ENCODE measurements at places on chromosomes 2 and 18. TPM values are rescaled to one million over a fixed set of nuclear protein-coding genes. Genes with fewer than 3 reads are reported as not detected.

DNA sequence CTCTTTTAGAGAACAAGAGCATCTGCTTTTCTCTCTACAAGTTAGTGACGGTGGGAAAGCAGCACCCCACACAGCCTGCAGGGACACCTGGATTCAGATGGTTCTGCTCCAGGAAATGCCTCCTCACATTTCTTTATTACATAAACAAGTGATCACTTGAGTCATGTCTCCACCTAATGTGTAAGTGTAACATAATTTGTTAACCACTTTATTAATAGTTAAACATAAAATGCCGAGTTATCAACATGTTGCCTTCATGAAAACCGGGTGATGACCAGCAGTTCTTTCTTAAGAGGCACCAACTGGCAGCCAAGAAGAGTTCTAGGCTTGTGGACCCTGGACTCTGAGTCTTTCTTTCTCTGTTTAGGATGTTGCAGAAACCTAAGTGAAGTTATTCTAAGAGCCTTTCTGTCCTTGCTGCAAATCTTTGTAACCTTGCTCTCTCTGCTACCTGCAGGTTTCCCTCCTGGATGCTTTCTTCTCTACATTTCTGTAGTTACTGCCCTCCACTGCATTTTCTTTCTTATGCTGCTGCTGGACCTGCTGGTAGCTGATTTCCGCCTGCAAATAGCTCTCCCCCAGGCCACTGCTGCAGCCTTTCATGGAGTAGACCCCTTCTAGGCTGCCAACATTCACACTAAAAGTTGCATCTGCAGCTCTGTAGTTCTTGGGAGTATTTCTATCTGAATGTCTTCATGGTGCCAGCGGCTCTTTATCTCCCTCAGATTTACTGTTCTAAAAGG, 24.3 kb downstream of the UPP2 start:
- H3K27ac ChIP-seq, result no peak overlapping the region
- DNase-seq, result no peak
- no peaks in the 10 kb centered on the region for H3K27me3 ChIP-seq

DNA sequence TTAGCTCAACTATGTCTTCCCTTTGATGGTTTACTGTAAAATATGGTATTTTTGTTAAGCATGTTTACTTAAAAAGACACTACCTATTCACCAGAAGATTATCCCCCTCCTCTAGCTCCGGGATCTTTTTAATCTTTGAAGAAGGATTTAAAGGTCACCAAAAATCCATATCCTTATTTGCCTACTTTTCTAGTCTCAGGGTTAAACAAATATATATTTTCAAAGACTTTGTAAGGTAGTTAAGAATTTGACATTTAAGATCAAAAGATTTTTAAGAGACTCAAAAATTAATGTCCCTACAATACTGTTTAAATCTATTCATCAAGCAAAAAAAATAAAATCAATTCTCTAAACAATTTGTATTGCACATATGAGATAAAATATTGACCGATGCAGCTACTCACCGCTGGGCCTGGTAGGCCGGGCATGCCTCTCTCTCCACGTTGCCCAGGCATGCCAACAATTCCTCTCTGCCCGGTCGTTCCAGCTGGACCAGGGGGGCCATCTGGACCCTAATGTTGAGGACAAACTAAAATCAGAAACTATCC, 76.1 kb downstream of the COL3A1 start:
- H3K4me1 ChIP-seq, result no peaks in the 10 kb centered on the region
- H3K27me3 ChIP-seq, result no peaks in the 10 kb centered on the region
- DNase-seq, result no peak
- no peak overlapping the region for H3K27ac ChIP-seq
- H3K4me3 ChIP-seq, result no peak overlapping the region

DNA sequence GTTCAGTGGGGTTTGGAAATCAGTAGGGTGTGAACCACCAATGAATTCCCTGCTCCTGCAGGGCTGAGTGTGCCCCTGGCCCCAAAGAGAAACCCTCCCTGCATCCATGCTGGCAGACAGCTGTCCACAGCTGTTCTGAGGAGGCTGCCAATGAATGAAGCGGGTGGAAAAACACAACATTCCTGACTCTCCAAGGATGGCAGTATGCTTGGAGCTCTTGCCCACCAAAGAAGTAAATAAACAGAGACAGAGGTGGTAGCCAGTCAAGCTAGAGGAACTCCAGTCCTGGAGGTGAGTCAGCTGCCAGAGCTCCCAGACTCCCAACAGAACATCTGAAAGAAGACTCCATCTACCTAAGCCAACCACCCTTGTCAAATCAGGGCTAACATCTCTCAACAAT, 6.2 kb downstream of the ZBTB7C start:
- no peak for DNase-seq
- peaks cover 3% of the 10 kb centered on the region for H3K4me1 ChIP-seq
- H3K36me3 ChIP-seq, result no peaks in the 10 kb centered on the region

DNA sequence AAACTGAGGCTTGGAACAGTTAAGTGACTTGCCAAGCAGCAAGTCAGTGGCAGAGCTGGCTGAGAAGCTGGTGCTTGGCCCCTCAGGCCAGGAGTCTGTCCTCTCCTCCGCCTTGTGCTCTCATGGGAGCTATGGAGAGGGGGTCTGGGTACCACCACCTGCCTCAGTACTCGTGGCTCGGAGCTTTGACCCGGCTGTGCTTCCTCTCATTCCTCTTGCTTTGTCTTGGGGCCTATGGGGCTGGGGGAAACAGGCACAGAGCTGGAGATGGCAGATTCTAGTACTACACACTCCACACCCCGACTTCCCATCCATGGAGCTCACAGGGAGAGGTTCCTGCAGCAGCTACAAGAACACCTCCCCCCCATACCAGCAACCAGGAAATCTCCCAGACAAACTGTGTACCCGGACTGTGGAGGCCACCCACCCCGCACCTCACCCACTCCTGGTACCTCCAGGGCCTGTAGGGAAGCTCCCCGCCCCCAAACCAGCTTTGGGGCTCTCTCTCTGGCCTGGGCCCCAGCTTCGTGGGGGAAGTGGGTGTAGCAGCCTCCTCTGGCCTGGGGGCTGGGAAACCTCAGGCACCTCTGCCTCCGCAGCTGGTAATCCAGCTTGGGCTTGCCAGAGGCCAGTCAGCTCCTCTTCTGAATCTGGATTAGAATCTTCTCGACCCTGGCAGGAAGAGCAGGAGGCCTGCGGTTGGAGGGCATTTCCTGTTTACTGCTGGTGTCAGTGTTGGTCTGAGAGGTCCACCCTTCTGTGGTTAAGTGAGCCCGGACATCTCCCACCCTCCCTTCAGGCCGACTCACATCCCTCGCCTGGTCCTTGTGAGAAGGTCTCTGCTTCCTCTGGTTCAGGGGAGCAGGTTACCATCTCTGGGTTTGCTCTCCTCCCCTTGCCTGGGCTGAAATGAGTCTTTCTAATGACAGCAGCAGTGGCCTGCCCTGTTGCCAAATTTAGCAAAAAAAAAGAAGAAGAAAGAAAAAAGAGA, 22.3 kb upstream of the RHOB start:
- no peaks in the 10 kb centered on the region for H3K27me3 ChIP-seq
- H3K27ac ChIP-seq, result peak overlapping the region; percentile 83
- no peak overlapping the region for H3K4me3 ChIP-seq
- no peaks in the 10 kb centered on the region for H3K36me3 ChIP-seq

DNA sequence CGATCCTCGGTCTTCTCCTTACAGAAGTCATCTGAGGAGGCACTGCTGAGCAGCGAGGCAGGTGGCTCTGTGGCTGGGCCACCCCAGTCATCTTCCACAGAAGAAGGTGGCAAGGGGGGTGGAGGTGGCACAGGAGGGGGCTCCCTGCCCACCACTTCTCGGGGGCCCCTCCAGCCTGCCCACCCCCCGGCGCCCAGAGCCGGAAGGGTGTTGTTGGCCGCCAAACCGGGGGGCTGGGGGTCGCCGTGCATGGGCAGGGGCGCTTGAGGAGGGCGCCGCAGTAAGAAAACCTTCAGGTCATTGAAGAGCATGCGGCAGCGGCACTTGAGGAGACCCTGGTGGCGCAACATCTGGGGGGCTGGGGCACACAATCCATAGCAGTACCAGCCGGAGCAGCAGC, 2.5 kb downstream of the MARCHF4 start:
- H3K27ac ChIP-seq, result no peak overlapping the region
- H3K4me1 ChIP-seq, result peaks cover 13% of the 10 kb centered on the region
- peaks cover 8% of the 10 kb centered on the region for H3K27me3 ChIP-seq
- no peak for DNase-seq
- no peaks in the 10 kb centered on the region for H3K36me3 ChIP-seq

DNA sequence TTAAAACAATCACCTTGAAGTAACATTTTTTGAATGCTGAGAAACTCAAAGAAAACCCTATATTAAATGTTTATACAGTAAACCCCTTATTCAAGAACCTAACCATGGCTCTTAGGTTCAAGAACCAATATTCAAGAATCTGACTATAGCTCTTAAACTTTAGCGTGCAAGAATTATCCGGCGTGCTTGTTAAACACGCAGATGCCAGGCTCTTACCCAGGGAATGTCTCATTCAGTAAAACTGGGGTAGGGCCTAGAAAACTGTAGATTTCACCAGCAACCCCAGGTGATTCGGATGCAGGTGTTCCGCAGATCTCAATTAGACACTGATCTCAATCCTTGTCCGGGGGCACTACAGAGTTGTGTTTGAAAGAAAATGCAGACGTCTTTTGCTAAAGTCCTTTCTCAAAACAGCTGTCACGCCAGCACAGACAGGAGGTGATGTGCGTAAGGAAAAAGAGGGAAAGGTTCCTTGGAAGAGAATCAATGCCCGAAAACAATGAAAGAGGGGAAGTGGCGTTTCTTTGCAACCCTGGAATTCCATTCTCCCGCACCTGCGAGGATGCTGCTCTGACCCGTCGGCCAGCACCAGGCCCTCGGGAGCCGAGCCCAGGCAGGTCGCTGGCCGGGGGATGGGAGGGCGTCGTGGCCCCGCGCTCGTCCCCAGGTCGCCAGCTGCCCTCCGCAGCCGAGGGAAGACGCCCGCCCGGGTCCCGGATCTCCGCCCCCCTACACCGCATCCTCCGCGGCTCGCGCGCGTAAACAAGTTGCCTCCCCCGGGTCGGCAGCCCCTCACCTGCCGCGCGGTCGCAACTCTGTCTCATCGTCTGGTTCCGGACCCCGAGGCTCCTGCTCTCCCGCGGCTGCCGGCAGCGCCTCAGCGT, 851 bp downstream of the EIF2AK3 start:
- DNase-seq, result no peak
- H3K27ac ChIP-seq, result peak overlapping the region; percentile 99
- H3K4me1 ChIP-seq, result peaks cover 60% of the 10 kb centered on the region
- H3K27me3 ChIP-seq, result no peaks in the 10 kb centered on the region
- peak overlapping the region; percentile 83 for H3K4me3 ChIP-seq

GRCh38 chr2:142020368-142020767, 110.4 kb downstream of the LRP1B start:
- H3K36me3 ChIP-seq, result no peaks in the 10 kb centered on the region
- H3K27ac ChIP-seq, result no peak overlapping the region
- H3K4me1 ChIP-seq, result no peaks in the 10 kb centered on the region
- no peaks in the 10 kb centered on the region for H3K27me3 ChIP-seq
- DNase-seq, result no peak

Gene COX5B
- total RNA-seq, result 481 TPM

Gene ZSWIM2
- not detected for total RNA-seq

Gene RGPD3
- 0.25 TPM for total RNA-seq

Gene UGT1A8
- not detected for total RNA-seq

Gene MFSD2B
- total RNA-seq, result not detected

Measured in vagina (tissue), 2 donors.